ENCODE measurements at places on chromosomes 1 and 21.

- DNase-seq = no peak
These were observed 4.6 kb upstream of the PIAS3 start for GRCh38 chr1:145863282-145864018.

- no peak for DNase-seq
These were observed 44.7 kb downstream of the PTGFRN start for GRCh38 chr1:116954440-116954839.

DNA sequence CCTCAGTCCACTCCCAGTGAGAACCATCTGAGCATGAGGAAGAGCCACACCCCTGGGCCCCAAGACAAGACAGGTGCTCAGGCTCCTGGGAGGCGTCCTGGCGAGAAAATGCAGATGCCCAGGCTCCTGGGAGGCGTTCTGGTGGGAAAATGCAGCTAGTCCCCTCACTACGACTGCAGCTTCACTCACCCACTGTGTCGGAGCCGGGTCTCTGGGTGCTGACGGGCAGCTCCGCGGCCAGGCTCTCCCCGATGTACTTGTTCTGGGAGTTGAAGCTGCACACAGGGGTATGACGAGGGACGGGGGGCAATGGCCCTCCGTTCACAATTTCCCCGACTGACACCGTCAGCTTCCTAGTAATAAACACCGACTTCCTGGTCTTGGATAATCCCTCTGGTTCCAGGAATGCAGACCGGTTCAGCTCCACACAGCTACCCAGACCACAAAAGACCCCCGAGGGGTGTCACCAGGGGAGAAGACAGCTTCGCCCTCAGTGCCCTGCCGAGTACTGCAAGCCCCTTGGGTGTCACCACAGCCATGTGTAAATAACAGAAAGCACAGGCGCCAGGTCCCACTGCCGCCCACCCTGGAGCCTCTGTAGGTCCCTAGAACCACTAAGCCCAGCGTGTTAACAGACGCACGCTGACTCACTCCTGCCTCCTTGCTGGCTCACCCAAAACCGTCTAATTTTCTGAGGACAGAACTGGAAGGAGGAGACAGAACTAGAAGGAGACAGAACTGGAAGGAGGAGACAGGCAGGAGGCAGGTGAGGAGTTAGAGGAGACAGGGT is 19.5 kb downstream of the MCM3AP start:
- no peak for DNase-seq

DNA sequence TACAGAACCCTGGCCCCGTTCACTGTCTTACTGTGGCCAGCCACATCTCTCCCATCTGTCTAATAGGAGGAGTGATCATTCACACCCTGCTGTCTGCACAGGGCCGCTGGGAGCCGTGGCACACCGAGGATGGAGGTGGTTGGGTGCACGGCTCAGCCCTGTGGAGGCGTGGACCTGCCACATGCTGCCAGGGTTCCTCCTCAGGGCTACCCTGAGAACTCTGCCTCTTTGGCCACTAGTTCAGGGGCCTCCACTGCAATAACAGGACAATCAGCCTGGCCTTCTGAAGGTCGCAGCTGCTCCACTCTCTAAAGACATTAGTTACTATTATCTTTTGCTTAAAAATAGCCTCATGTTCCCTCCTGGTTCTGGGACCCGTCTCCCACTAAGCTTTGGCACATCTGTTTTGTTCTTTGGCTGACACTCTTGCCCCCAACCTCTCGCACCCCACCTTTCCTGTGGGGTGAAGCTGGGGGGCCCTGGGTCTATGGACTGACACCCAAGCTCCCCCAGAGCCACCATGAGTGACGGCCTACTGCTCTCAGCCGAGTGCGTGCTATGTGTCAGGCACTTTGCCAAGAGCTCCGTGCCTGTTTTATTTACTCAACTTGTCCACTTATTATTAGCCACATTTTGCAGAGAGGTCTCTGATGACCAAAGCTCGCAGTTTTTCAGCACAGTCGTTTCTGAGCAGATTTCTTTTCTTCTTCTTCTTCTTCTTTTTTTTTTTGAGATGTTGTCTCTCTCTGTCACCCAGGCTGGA is 66.3 kb downstream of the ARHGEF10L start:
- DNase-seq = no peak

- no peak for DNase-seq
These were observed 215.7 kb downstream of the ST6GALNAC3 start for GRCh38 chr1:76290271-76290670.

GRCh38 chr1:226470921-226471866 is 63.3 kb upstream of the PARP1 start:
- DNase-seq = no peak

All from activated CD8-positive, alpha-beta memory T cell treated with anti-CD3 and anti-CD28 coated beads for 4 hours (primary cell).